ENCODE measurements at places on chromosomes 3 and 15. TPM values are rescaled to one million over a fixed set of nuclear protein-coding genes. Genes with fewer than 3 reads are reported as not detected.

The GRM2 gene
- total RNA-seq: 9.4 TPM

The CYP19A1 gene
- total RNA-seq: 1.00 TPM

The THAP10 gene
- total RNA-seq: 5.1 TPM

The CD86 gene
- 1.00 TPM for total RNA-seq

The IGF2BP2 gene
- total RNA-seq: 42.4 TPM

- DNase-seq: no peak
These were observed 26.4 kb upstream of the SLC30A4 start for GRCh38 chr15:45548753-45549520.

- no peak for DNase-seq
These were observed 217.1 kb downstream of the GBE1 start for GRCh38 chr3:81544385-81544784.

GRCh38 chr3:170058127-170058526 is 20.3 kb downstream of the GPR160 start:
- DNase-seq: no peak

- no peak for DNase-seq
These were observed 36.7 kb upstream of the SLC7A14 start for GRCh38 chr3:170622369-170623159.

- no peak for DNase-seq
These were observed 301.2 kb upstream of the CDIN1 start for GRCh38 chr15:36278219-36278618.

GRCh38 chr3:129820587-129820986 is 72.9 kb downstream of the TMCC1 start:
- no peak for DNase-seq

DNA sequence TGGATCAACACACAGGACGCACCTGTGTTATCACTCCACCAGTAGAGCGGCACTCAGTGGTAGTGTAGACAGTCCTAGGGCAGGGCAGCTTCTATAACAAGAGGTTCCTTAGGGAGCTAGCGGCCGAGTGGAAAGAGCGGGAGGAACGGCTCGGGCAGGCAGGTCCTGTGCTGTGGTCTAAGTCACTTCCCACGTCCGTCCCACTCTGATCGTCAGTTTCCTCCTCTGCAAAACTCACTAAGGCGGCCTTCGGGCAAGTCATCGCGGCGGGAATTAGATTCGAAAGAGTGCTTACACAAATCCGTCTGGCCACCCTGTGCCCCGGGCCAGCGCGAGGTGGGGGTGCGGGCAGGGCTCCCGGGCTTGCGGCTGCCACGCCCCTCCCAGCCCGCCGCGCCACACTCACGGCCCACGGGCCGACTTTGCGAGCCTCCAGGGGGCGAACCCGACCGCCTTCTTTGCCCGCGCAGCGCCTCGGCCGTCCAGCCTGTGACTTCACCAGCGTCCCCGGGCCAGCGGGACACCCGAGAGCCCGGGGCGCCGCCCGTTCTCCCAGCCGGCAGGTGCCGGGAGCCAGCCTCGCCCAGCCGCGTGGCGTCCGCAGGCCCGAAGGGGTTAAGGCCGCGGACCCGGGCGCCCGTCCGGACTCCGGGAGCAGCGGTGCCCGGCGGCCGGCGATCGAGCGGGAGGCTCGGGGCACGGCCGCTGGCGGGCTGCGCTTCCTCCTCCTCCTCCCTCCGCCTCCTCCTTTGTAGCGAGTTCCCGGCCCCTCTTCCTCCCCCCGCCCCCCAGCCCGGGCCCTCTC is 416 bp upstream of the CORO2B start:
- DNase-seq: peak; percentile 76

All from cerebellum (tissue), 4 donors.